ENCODE measurements at places on chromosomes 4 and X.

- no peak for DNase-seq
Measured at GRCh38 chrX:85543866-85544265, 164.4 kb upstream of the POF1B start.

DNA sequence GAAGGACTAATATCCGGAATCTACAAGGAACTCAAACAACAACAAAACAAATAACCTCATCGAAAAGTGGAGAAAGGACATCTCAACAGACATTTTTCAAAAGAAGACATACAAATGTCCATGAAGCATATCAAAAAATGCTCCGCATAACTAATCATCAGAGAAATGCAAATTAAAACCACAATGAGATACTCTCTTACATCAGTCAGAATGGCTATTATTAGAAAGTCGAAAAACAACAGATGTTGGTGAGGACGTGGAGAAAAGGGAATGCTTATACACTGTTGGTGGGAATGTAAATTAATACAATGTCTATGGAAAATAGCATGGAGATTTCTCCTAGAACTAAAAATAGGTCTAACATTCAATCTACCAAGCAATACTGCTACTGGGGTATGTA, 51.1 kb upstream of the MYOZ2 start:
- no peak for DNase-seq

DNA sequence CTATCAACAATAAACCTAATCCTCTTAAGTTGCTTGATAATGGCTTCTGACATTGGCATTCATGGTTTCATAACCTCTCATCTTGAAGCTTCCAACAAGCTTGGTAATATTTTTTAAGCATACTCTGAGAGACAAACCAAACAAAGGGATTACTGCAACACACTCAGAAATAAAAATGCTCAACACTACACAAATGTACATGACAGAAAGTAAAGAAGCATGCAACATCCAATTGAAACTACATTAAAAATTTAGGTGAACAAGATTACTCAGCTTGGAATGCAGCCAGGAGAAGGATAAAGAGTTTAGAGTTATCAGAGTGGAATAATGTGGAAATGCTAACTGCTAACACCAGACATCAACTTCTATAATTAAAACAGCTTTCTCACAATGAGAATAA, 1136.6 kb upstream of the PABPC4L start:
- DNase-seq: no peak

- DNase-seq: no peak
Measured at GRCh38 chrX:71111921-71112431, 599 bp upstream of the IL2RG start.

GRCh38 chrX:45421806-45422205, 221.1 kb upstream of the DIPK2B start:
- DNase-seq: no peak

GRCh38 chrX:46770817-46771163, 11.9 kb upstream of the SLC9A7 start:
- DNase-seq: no peak

- DNase-seq: no peak
Measured at GRCh38 chr4:87707279-87707918, 57.3 kb downstream of the DMP1 start.

GRCh38 chr4:118177126-118177525, 142.8 kb downstream of the NDST3 start:
- DNase-seq: no peak

DNA sequence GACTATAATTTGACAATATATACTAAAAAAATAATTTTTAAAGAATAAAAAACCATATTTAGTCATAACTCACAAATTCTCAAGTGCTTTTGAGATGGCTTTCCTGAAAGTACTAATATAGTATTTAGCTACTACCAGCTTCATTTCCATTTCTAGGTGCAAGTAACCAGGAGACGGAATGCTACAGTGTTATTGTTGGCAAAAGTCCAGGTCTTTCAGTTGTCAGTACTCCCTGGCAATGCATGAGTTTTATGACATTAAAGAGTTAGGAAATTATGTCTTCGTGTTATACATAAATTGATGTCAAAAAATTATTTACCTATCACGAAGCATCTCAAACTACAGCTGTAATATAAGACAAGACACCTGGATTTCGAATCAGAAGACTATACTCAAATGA, 45.0 kb downstream of the TMEM47 start:
- no peak for DNase-seq

GRCh38 chrX:69501429-69501828, 2.7 kb upstream of the NALF2 start:
- no peak for DNase-seq

DNA sequence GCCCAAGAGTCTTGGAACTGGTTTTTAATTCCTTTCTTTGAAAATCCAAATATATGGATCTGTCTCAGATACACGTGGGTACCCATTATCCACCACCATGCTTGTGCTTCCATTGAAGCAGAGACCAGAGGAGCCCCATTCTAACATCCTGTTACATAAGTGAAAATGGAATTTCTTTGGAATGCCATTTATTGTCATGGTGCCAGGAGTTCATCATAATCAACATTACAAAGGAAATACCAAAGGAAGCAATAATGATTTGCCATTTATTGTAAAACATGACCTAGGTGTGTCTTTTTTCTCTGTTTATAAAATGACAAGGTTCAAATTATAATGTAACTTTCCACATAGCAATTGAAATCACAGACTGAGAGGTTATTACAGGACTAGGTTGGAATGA, 61.7 kb downstream of the PALLD start:
- DNase-seq: no peak

DNA sequence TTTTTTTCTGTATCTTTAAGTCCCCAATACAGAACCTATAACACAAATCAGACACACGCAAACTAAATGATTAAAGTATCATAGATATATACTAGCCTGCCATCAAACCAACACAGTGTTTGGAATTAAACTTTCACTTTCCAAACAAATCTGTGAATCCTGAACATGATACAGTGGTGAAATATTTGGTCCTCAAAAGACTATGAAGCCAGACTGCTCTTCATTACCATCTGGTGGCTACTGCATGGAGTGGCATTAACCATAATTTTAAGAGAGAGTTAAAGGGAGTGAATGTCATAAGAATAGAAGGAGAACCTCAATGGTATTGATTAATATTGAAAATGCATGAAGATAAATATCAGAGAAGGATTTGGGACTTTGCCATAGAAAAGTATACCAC, 9.2 kb upstream of the GABRA4 start:
- no peak for DNase-seq

DNA sequence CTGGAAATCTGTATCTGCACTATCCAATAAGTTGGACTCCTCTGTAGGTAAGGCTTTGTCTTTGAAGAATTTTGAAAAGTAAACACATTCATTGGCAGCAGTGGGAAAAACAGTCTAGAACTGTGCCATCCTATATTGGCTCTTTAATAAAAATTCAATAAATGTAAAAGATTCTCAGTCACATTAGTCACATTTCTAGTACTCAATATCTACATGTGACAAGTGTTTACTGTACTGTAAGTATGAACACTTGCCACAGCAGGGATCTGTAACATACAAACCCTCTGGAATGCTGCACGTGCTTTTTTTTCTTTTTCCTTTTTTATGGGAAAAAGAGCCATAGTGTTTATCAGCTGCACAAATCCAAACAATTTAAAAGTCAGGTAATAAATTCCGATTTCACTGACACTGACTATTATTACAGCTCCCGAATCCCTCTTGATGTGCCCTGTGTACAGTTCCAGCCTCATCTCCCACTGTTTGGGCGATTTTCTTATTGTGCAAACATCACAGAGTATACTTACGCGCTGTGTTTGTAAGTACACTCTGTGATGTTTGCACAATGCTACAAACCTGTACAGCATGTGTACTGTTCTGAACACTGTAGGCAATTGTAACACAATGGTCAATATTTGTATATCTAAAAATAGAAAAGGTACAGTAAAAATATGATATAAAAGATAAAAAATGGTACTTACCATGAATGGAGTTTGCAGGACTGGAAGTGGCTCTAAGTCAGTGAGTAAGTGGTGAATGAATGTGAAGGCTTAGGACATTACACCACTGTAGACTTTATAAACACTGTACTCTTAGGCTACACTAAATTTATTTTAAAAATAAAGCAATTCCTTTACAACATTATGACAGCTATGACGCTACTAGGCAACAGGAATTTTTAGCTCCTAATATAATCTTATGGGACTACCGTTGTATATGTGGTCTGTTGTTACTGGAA, 8.7 kb downstream of the PYURF start:
- no peak for DNase-seq

- no peak for DNase-seq
Measured at GRCh38 chr4:83370640-83370906, 35.9 kb upstream of the HPSE start.

GRCh38 chr4:88531549-88531948, 8.0 kb upstream of the PYURF start:
- no peak for DNase-seq

DNA sequence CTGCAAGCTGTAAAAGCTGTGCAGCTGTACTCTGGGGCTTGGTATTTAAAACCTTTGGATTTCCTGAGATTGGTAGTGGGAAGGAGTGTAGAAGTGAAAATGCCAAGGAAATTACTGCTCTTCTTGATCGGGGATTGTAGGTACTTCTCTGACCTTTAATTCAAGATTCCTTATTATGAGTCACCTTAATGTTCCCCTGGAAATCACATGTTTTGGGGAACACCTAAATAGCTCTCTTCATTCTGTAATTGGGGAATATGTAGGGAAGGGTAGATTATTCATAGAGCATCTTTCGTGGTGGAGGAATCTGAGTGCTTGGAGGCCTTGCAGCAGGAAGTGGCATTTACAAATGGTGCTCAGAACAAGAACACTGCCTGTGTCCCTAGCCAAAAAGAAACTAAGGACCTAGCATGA, 137.8 kb downstream of the UCHL1 start:
- no peak for DNase-seq

- no peak for DNase-seq
Measured at GRCh38 chr4:111228874-111229273, 606.0 kb upstream of the PITX2 start.

- DNase-seq: no peak
Measured at GRCh38 chrX:1536712-1537030, 314 bp downstream of the P2RY8 start.

DNA sequence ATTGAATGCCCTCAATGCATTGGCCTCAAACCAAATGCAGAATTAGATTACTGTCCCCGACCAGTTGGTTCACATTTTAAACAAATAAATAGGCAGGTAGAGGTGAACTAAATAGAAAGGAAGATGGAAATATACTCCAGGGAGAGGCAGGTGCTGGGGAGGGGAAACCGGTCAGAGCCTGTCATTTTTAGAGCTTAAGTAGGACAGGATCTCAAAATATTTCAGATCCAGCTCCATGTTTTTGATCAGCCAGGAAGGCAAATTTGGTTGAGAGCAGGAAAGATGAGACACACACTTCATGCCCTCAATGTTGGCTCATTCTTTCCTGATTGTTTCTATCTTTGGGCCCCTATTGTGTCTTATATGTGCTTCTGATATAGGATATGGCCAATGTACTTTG, 206.7 kb downstream of the SHROOM3 start:
- DNase-seq: no peak

- no peak for DNase-seq
Measured at GRCh38 chr4:150886597-150886996, 128.5 kb downstream of the LRBA start.

DNA sequence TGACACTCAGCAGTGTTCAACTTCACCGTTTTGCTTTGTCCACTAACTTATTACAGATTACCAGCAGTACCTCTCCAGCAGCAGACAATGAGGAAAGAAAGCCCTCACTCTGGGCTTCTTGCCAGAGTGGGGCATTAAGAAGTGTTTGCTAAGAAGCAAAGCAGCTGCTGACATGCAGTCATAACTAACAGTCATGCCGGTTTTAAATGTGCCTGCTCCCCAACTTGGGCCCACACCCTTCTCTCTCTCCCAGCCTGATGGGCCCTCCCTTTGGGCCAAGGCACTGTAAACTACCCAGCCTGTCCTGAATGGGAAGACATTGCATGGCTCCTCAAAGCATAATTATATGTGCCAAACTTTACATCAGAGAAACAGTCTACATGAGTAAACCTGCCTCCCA, 54.6 kb upstream of the HHIP start:
- DNase-seq: no peak

GRCh38 chr4:124640022-124640730, 72.4 kb downstream of the ANKRD50 start:
- no peak for DNase-seq

- DNase-seq: no peak
Measured at GRCh38 chr4:25972366-25972765, 58.3 kb downstream of the SMIM20 start.

GRCh38 chr4:1512738-1513660, 106.8 kb upstream of the NKX1-1 start:
- DNase-seq: peak; percentile 47

- DNase-seq: no peak
Measured at GRCh38 chr4:108224611-108225053, 55.9 kb upstream of the LEF1 start.

DNA sequence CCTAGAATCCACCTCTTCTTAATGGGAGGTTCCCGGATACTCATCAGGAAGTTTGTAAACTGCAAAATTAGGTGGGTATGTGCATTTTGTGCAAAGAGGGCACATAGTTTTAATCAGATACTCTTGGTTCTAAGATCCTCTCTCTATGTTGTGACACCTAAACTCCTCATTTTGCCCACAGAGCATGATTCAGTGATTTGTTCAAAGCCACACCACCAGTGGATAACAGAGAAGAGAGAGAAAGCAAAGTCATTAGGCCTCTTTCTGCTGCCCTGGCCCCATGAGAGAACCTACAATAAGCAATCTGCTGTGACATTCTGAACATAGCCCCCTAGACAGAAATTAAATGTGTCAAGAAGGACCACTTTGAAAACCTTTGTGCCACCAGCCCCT, 72.3 kb upstream of the STIM2 start:
- no peak for DNase-seq

GRCh38 chr4:69039071-69039470, 57.2 kb upstream of the UGT2B7 start:
- no peak for DNase-seq

GRCh38 chr4:71402616-71403015, 63.8 kb downstream of the SLC4A4 start:
- no peak for DNase-seq

- no peak for DNase-seq
Measured at GRCh38 chrX:44143061-44143602, 169.9 kb upstream of the NDP start.

GRCh38 chrX:110669572-110669971, 126.0 kb downstream of the CHRDL1 start:
- no peak for DNase-seq

GRCh38 chrX:42680666-42681065, 97.3 kb downstream of the PPP1R2C start:
- no peak for DNase-seq

DNA sequence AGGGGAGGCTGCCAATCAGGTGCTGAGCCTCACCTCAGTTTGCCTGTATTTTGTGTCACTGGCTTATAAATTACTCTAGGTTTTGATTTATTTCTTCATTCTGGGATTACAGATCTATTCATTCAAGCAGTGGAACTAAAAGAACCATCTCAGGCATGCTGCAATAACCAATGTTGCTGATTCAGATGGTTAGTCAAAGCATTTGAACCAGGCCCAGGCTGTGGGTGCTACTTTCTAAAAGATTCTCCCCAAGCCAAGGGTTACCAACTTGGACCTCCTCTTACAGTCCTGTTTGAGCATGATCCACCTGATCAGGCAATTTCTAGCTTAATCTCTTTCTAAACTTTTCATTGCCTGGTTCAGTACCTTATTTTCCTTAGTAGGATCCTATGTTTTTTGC, 67.2 kb downstream of the TMEM131L start:
- DNase-seq: no peak

- no peak for DNase-seq
Measured at GRCh38 chrX:11117745-11118144, 6.6 kb downstream of the HCCS start.

All from stimulated activated CD4-positive, alpha-beta T cell treated with anti-CD3 and anti-CD28 coated beads, TNF-alpha, amount 100 ng/mL, for 1 hour (primary cell).